ENCODE measurements at places on chromosomes 1 and 21.

DNA sequence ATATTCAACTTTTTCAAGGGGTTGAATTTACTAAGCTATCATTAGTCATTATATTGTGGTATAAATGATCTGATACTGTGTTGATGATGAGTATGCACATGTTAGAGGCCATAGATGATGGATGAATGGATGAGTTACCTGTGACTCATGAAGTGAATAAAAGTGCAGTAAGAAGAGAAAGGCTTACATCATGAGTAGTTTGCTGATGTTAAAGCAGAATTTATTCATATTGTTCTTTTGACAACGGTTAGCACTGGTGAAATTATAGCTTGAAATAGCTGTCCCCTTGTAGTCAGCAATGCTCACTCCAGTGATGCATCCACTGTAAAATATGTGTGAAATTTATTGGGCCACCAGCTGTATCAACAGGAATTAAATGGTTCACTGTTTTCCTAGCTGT is 541.0 kb upstream of the ZRANB2 start:
- no peak for DNase-seq

DNA sequence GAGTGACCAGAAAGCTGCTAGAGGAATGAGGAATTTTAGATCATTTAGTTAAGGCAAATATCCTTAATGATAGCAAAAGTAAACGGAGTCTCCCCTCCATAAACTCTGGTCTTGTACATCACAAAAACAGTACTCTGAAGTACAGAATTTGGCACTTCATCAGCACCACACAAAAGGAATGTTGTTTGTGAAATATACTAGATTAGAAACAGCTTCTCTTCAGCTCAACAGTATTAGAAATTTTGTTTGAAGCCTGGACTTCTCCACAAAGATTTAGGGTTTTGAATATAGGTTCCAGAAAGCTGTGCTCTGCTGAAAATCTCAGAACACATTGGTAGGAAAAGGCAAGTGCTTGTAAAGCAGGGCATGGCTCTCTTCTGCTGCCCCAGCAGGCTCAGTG is 135.1 kb upstream of the PTGFR start:
- DNase-seq: no peak

DNA sequence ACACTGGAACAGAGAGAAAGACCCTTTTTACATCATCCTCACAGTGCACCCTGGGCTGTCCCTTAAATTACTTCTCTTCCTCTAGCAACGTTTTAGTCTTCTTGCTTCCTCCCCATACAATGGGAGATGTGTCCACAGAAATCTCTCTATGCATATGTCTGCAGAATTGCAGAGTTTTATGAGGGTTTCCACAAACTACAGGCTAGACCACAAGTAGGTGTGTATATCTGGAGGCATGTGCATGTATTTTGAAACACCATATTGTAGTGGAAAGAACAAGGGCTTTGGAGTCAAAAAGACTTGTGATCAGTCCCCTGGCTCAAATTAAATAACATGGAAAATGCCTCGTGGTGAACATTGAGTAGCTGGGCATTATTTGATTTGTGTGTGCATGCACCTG is 121.3 kb upstream of the IPO9 start:
- DNase-seq: no peak

- DNase-seq: no peak
Observed at GRCh38 chr1:227343206-227343605, 24.9 kb upstream of the CDC42BPA start.

DNA sequence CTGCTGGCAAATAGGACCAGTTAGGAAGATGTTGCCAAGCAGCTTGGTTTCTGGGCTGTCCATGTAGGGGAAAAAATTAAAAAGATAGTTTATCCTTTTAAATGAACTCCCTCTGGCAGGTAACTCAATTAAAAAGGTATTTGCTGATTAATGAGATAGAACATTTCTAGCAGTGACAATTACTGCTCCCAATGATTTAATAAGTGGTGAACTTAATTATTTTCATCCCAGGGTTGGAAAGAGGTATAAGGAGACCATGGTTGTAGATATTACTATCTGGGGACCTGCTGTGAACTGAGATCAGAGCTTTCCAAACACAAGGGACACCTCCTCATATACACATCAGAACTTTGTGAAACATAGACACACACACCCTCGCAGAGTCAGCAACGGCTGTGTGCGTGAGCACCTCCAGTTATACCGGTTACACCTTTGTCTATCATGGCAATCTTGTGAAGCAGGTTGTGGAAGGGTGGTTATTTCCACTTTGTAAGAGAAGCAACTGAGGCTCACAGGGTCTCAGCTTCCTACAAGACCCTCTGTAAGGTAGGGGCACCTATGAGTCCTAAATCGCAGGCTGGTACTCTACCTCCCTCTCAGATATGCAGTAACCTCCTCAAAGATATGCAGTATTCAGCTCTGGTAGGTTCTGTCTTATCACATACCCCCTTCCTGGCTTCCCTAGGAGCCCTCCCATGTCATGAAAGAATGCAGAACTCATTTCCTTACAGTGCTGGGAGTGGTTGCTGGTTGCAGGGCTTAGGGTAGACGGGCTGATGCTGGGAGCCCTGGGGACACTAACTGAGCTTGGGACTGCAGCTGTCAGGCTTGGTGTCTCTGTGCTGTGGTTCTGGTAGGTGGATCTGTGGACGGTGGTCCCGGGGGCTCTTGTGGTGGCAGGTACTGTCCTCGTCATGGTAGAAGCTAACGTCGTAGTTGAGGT is 18.5 kb upstream of the MAGOH start:
- no peak for DNase-seq

GRCh38 chr1:176829261-176829660 is 335.3 kb downstream of the ASTN1 start:
- DNase-seq: no peak

DNA sequence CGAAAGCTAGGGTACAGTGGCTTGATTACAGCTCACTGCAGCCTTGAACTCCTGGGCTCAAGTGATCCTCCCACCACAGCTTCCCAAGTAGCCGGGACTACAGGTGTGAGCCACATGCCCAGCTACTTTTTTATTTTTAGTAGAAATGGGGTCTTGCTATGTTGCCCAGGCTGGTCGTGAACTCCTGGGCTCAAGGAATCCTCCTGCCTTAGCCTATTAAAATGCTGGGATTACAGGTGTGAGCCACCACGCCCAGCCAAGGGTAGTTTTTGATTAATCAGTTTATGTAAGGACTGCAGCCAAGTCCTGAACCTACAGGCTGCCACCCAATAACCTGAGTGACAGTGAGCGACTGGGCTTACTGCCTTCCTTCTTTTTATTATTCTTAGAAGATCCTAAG is 88.3 kb downstream of the PIK3R3 start:
- no peak for DNase-seq

DNA sequence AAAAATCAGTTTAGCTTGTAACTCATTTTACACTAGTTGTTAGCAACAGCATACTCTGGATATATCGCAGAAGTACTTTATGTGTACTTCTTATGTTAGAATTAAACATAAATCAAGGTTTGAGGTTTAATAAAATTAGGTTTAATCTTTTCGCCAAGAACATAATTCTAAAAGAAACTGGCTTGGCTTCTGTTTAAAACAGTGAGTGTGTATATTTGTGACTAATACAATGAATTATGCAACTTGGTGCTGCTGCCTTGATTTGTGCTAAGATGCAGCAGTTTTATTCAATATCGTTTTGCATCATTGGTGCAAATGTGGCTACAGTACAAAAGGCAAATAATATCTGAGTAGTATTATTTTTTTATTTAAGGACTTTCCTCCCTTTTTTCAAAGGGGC is 44.8 kb downstream of the USP25 start:
- DNase-seq: no peak

- no peak for DNase-seq
Observed at GRCh38 chr1:156101880-156102279, 12.6 kb upstream of the LMNA start.

- no peak for DNase-seq
Observed at GRCh38 chr1:157495285-157495684, 57.0 kb downstream of the FCRL5 start.

- no peak for DNase-seq
Observed at GRCh38 chr1:157499521-157499920, 52.8 kb downstream of the FCRL5 start.

DNA sequence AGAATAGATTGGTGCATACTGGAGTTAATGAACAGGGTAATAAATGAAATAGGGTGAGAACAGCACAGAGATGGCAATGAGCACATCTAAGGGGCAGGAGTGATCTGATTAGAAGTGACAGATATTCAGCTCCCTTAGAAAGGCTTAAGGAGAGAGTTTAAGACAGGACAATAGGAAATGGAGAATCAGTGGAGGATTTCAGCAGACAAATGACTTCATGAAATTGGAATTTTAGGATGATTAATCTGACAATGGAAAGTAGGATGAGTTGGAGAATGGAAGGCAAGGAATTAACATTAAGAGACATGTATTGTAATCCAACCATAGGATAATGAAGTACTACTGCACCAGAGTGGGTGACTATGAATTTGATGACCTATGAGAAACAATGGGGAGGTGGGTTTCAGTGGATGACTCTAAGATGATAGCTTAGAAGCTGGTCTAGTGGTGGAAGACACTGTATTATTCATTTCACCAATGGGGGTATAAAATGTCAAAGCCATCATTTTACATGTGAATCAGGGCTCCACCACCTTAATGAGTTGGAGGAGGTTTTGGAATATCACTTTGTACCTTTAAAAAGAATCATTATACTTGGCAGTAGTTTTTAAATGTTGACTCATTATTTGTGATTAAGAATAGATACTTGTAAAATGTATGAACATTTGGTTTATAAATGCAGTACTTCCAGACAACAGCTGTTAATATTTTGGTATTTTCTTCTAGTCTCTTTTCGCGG is 139.1 kb downstream of the PLA2G4A start:
- DNase-seq: no peak

DNA sequence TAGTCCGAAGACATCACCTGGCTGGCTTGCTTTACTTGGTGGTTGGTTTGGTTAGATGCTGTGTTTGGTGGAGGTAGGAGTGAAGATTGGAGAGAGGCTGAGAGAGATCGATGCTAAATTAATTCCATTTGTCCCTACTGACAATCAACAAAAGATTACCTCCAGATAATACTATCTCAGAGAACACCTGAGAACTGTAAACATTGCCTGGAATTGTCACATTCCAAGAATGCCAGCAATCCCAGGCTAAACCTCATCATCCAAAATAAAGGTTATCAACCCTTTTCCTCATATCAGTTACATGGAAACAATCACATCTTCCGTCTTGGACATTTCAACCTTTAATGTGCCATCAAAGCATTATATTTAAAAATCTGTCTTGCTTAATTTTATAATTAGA is 141.0 kb downstream of the GRIK1 start:
- no peak for DNase-seq

DNA sequence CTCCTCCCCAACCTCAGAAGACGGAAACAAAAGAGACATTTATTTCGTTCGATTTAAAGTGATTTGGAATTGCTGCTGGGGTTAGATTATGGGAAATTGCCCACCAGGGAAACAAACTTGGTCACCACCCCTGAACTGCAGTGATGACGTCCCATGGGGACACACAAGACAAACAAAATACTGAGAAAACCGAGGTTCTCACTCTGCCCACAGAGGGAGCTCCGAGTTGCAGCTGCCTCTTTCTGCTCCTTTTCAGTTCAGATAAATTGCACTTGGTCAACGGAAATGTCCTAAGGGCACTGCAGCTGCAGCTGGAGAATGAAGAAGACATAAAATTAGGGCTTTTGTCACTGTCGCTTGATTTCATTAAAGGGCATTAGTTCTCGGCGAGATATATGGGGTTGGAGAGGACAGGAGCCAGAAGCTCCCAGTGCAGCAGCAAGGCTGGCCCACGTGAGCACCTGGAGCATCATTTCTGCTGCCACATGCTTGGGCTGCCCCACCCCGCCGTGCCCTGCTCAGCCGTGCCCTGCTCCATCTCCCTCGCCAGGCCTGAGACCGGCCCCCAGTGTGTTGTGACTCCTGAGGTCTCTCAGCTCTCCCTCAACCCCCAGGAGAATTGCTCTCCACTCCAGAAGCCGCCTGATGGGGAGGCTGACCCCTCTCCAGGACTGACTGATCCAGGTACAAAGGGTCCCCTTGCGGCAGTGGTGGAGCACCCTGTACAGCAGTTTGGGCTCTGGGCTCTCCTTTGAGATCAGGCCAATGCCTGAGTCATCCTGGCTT is 231.7 kb upstream of the AJAP1 start:
- no peak for DNase-seq

DNA sequence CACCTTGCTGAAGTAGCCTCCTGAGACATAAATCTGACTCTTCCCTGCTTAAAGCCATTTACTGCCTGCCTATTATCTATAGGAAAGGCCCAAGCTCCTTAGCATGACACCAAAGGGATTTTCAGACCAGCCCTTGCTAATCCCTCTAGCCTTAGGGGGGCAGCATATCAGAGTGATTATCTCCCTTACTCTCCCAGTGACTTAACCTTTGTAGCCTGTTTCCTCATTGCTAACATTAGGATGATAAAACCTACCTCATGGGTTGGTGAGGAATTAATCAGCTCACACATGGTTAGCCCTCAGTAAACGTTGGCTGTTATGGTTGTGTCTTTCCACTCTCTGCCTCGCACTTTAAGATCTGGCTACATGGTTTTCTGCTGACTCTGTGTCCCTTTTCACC is 70.1 kb downstream of the ROR1 start:
- no peak for DNase-seq

DNA sequence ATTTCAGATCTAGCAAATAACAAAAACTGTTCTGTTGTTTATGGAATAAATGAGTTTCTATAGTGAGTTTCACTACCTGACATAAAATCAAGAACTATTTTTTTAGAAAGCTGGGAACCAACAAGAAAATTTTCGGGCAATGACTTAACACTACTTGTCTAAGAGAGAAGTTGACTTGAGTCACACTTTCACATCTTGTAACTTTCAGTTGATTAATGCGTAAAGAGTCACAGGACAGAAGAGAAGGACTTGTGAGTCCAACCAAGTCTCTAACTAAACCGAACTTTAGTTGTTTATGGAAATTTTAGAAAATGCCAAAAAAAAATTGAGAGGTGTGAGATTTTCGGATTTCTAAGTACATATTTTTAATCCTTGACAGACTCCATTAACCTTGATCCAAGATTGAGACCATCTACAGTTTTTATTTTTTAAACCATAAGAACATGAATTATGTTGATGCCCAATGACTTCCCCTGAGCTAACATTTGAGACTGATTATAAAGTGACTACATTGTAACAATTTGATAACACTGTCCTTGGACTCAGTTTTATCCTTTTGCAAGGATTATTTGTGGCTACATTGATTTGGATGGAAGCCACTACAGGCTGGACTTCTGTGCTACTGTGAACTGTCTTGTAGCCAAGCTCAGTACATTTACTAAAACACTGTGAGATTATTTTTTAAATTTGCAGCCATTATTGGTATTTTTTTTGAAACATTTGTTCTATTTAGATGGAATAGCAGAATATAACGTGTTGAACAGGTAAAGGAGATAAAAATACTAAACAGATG is 284.0 kb downstream of the PTPRC start:
- no peak for DNase-seq

- DNase-seq: no peak
Observed at GRCh38 chr1:223123011-223123610, 19.9 kb downstream of the TLR5 start.

DNA sequence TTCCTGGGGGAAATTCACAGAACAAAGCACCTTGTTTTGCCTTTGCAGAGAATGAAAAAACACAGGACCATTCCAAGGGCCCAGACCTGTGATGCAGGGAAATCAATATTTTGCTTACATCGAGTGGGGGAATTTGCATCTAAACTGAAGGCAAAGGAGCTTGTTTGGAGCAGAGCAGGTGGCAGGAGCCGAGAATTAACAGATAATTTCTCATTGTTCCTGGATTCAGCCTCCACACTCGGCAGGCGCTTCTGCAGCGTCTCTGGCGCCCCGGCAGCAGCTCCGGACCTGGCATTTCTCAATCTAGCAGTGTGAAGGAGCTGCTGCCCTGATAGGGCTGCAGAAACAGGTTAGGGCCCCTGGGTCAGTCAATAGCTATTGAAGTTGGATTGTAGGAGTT is 2.0 kb upstream of the SYT6 start:
- no peak for DNase-seq
